ENCODE measurements at places on chromosomes 4 and X.

DNA sequence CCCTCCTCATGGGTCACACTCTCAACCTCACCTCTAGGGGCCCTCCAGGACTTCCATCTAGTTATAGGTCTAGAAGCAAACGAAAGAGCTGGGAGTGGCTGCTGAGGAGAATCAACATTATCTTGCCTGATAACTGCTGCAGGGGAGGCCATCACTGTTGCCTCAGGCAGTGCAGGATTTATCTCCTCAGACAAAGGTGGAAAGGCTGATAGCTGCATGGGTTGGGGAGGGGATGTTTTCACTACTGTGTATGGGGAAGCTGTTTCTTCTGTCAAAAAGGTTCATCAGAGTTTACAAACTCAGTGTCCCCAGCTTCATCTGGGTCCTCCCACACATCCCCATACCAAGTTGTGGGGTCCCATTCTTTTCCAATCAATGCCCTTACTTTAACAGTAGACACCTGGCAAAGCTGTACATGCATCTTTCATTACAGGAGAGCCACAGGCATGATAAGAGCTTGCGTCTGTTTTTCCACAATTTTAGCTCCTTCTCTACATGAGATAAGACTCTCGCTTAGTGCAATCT lies 17.6 kb upstream of the PRDM8 start:
- no peak for DNase-seq

DNA sequence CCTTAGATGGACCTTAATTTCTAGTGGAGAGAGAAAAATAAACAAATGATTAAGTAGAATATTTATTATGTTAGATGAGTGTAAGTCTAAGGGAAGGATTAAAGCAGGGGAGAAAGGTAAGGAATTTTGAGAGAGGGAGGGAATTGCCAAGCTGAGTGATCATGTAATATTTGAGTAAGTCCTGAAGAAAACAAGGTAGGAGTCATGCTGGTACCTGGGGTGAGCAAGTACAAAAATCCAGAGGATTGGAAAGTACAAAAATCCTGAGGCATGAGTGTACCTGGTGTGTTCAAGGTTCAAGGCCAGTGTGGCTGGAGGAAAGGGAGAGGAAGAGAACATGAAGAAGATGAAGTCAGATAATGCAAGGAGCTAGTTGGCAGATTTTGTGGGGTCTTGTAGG lies 87.2 kb upstream of the MYOZ2 start:
- no peak for DNase-seq

DNA sequence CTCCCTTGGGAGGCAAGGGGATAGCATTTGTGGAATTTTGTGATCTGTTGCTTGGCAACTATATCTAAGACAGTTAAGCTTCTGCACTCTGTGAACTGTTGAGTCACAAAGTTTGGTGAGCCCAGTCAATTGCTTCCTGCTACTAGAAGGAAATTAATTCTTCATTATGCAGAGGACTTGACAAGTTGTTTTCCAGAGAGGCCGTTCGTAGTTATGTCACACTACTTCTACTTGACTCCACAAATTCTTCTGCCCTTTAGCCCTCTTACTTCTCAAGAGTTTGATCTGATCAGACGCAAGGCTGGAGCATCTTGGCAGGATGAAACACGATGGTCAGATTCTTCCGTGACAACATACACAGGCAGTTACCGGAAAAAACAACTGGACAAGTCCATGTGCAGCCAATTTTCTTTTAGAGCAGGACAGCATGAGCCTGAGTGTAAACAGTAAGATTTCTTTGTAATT lies at the start of gene C4orf51:
C4orf51 (plus strand) TSS at position 156 of the 465 bp plus-strand sequence; CDS start at position 214, 58 bp downstream.
- DNase-seq = no peak

- no peak for DNase-seq
These were observed 839 bp downstream of the QDPR start for GRCh38 chr4:17511051-17511450.

DNA sequence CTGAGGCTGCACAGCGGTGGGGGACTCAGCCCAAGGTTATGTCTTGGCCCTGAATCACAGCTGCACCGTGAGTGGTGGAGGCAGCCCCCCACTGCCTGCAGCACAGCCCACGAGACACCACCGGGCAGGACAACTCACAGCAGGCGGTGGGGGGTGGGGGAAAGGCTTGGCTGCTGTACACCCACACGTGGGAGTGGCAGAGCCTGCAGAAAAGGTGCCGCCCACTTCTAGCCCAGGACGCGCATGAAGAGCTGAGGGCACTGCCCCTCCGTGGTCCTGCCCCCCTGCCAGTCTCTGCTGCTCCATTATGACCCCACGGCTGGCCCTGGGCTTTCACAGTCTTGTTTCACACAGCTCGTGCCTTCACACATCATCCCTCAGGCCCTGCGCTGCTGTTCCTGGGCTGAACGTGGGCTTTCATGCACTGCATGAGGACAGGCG lies 40.8 kb downstream of the FGFRL1 start:
- DNase-seq = no peak

- no peak for DNase-seq
These were observed 33.1 kb upstream of the SLC7A11 start for GRCh38 chr4:138275216-138275615.

DNA sequence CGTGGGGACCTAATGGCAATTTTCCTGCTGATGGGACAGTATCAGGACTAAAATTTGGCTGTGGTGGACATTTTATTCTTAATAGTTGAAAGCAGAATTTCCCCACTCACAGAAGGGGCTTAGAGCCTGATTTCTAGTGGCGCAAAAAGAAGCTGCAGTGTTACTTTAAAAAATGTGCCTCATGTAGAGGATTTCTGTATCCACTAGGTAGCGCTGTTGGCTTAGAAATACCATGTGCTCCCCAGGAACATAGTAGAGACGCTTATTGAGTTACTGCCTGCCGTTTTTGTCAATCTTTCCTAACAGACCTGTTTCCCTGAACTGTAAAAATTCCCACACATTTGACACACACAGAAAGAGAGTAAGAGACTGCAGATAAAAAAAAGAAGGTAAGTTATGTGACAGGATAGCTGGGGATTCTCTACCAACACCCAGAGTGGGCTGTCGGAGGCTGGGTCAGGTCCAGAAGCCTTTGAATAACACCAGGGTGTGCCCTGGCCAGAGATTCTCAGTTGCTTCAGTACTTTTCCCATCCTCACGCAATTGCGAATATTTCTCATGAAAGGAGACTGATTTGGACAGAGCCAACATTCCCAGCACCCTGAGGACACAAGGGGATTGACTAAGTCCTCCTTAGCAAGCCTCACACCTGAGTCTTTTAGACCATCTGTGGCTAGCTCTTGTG lies 88.4 kb downstream of the ZXDA start:
- DNase-seq = peak; percentile 69

DNA sequence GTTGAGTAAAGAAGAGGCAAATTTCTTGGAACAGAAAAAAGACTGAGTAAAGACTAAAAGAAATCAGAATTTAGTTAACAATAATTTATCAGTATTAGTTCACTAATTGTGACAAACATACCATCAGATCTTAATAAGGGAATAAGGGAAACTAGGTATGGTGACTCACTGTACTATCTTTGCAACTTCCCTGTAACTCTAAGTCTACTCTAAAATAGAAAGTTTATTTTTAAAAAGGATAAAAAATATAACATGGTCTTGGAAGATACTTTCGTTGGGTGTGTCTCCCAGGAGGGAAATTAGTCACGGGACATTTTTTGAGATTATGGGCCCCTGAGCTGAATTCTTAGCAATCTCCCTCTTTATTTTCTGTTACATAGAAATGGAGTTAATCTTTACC lies 97.3 kb downstream of the EMCN start:
- no peak for DNase-seq

DNA sequence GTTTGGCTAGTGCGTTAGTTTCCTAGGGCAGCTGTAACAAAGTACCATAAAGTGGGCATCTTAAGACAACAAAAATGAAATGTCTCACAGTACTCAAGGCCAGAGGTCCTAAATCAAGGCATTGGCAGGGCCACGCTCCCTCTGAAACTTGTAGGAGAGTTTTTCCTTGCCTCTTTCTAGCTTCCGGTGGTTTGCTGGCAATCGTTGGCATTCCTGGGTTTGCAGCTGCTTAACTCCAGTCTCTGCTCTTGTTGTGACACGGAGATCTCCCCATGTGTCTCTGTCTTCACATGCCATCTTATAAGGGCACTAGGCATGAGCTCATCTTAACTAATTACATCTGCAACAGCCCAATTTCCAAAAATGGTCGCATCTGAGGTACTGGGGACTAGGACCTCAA lies 362.0 kb upstream of the BOD1L1 start:
- no peak for DNase-seq

- DNase-seq = no peak
These were observed 59.3 kb upstream of the CLDN34 start for GRCh38 chrX:9907645-9908387.

DNA sequence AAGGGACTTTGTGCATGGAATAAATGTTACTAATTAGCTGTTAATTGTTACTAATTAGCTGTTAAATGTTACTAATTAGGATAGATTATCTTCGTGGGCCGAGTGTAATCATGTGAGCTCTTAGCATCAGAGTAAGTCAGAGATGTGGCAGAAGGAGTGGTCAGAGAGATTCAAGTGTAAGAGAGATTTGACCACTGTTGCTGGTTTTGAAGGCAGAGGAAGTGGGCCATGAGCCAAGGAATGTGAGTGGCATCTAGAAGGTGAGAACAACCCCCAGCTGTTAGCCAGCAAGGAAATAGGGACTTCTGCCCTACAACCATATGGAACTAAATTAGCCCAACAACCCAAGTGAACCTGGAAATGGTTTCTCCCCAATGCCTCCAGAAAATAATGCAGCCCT lies 28.2 kb downstream of the ODAPH start:
- DNase-seq = no peak

GRCh38 chr4:113882668-113883067 lies 96.8 kb downstream of the ARSJ start:
- no peak for DNase-seq

DNA sequence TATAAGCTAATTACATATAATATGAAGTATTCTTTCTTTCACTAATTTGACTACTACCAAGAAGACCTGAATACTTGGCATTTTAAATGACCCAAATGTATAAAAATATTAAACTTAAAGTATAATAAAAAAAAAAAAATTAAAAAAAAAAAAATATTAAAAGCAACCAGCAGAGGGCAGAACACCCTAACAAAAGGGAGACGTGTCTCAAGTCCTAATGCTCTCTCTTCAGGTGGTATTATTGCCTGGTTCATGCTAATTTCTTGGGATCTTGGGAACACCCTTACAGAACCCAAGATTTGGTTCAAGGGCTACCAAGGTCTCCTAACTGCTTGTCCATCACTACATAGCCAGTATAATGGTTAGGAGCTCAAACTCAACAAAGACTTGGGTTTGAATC lies 754.8 kb downstream of the RAB28 start:
- DNase-seq = peak; percentile 8

DNA sequence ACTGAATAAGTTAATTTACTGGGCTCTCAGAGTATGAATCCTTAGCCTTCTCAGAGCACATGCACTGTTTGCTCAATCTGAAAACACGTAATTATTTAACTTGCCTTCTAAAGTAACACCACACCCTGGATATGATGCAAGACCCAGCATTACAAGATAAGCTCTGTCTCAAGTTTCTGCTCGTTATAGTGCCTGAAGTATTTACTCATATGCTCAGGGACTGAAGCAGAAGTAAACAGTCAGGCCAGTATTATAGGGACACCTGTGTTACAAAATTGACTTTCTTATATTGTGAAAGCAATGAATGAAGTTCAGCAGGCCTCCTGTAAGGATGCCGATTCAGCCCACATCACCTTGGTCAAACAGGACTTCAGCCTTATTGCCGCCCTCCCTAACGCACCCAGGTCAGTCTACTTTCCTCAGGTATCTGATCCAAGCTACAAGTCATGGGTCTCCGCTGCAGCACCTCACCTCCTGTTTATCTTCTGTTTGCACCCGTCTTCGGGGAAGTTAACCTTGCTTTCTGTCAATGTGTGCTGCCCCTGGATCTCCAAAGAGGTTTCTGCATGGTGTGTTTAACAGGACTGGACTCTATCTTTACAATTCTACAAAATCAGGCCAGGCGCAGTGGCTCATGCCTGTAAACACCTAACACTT lies 42.8 kb upstream of the KLF3 start:
- DNase-seq = no peak

DNA sequence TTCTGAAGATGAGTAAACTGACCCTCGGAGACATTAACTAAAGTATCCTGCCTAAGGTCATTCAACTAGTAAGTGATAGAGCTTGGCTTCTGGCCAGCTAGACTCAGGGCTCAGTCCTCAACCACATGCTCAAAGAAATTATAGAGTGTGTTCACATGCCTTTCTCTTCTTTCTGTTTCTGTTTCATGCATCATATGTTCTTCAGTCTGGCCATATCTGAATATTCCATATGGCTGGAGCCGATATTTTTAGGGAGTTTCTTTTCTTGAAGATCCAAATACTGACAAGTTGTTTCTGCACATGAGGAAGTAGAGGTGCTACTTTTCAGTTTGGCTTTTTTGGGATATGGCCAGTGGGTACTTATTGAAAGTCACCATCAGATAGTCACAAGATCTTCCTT lies 44.9 kb downstream of the MMRN1 start:
- DNase-seq = no peak

GRCh38 chr4:3320361-3321023 lies 27.7 kb downstream of the RGS12 start:
- DNase-seq = no peak

- no peak for DNase-seq
These were observed 137.2 kb downstream of the FNIP2 start for GRCh38 chr4:158906073-158906472.

DNA sequence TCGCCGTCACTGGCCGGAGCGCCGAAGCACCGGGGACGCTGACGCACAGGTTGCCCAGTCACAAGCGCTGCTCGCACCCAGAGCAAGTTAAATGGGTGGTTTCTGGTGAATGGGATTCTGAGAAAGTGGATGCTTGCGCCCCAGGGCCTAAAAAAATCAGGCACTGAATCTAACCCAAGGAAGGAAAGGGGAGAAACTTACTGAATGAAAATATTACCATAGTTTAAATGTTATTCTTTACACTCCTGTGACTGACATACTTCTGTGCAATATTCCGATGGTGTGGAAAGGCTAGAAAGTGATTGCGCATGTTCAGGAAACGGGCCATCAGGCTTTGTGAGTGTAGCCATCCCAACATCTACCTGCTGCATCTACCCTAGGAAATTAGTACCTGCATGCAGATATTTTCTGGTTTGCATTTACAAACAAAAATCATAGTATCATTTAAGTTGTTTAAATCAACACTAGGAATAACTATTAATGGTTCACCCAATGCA lies 838 bp upstream of the ABCG2 start:
- DNase-seq = no peak

GRCh38 chr4:683982-684622 lies 4.8 kb downstream of the SLC49A3 start:
- DNase-seq = peak; percentile 65

GRCh38 chrX:148049441-148049840 lies 68.3 kb downstream of the FMR1NB start:
- DNase-seq = peak; percentile 63

- DNase-seq = no peak
These were observed 12.7 kb upstream of the SMIM43 start for GRCh38 chr4:121777625-121778024.

All from cerebellar cortex (tissue), 1 donor.